Memory B cell (primary cell): ENCODE measurements at places on chromosomes 5 and 9.

DNA sequence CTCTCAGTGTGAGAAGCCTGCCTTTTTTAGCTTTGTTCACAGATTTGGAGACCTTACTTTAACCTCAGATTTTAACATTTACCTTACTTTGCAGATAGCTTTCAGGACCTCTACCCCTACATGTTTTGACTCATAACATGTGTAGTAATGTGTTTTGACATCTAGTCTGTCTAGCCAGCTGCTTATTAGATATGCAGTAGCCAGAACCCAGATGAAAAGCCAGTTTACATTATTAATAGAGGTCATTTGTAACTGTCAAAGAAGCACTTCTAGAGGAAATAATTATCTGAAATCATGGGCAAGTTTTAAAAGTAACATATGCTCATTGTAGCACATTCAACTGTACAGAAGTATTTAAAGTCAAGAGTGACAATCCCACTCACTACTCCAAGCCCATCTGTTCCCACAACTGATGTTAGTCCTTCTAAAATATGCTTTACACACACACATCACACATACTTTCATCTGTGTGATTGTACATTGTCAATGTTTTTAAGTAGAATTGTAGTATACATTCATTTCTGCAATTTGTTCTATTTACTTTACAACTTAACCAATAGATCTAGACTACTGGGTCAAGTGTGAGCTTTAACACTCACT is 71.8 kb upstream of the NIPAL4 start:
- peaks cover 54% of the 10 kb centered on the region for H3K36me3 ChIP-seq
- peak overlapping the region; percentile 88 for H3K27ac ChIP-seq
- peaks cover 5% of the 10 kb centered on the region for H3K4me1 ChIP-seq
- H3K27me3 ChIP-seq, result no peaks in the 10 kb centered on the region
- no peak overlapping the region for H3K4me3 ChIP-seq
- no peak for DNase-seq

DNA sequence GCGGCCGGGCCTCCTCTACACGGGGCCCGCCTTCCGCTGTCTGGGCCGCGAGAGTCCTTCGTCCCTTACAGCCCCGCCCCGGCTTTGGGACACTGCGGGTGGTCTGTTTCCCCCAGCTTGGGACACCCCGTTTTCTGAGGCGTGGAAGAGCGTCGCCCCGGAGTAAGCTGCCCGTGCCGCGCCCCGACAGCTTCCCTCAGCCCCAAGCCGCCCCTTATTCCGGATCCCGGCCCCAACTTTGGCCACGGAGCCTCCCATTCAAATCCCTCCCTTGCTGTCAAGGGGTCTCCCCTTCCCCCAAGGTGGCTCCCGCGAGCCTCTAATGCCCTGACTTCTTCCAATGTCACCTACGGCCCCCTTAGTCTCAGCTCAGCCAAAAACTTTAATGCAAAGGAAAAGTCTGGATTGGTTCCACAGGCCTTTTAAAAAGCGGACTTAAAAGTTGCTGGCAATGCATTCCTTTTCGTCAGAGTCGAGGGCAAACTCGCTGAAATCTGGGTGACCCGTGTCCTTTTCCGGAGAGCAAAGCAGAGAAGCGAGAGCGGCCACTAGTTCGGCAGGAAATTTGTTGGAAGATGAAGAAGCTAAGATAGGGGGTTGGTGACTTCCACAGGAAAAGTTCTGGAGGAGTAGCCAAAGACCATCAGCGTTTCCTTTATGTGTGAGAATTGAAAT is 19.8 kb downstream of the EXOSC2 start:
- no peak for DNase-seq
- H3K36me3 ChIP-seq, result no peaks in the 10 kb centered on the region
- H3K4me3 ChIP-seq, result peak overlapping the region; percentile 97
- H3K27ac ChIP-seq, result peak overlapping the region; percentile 92
- no peaks in the 10 kb centered on the region for H3K27me3 ChIP-seq

GRCh38 chr9:93154293-93154903 is 20.3 kb upstream of the NINJ1 start:
- no peaks in the 10 kb centered on the region for H3K27me3 ChIP-seq
- H3K36me3 ChIP-seq, result no peaks in the 10 kb centered on the region
- no peak for DNase-seq
- no peak overlapping the region for H3K4me3 ChIP-seq

GRCh38 chr9:32957358-32957757 is 44.1 kb downstream of the APTX start:
- no peak overlapping the region for H3K4me3 ChIP-seq
- DNase-seq, result no peak
- no peaks in the 10 kb centered on the region for H3K4me1 ChIP-seq
- no peaks in the 10 kb centered on the region for H3K27me3 ChIP-seq

DNA sequence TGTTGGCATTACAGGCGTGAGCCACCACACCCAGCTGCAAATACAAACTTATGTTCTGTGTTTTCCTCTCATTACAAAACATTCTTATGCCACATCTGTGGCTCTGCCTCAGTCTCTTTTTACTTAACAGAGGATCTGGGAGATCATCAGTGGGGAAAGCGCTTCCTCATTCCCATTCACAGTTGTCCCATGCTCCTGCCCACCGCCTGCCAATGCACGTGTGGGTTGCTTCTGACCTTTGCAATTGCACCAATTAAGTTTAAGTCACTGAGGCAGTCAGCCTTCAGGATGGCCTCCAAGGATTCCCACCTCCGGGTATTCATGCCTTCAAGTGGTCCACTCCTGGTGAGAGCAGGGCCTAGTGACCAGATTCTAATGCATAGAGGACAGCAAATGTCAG is 34.9 kb upstream of the EEIG1 start:
- DNase-seq, result no peak
- no peaks in the 10 kb centered on the region for H3K36me3 ChIP-seq
- no peak overlapping the region for H3K4me3 ChIP-seq
- H3K27ac ChIP-seq, result no peak overlapping the region
- H3K4me1 ChIP-seq, result peaks cover 13% of the 10 kb centered on the region

DNA sequence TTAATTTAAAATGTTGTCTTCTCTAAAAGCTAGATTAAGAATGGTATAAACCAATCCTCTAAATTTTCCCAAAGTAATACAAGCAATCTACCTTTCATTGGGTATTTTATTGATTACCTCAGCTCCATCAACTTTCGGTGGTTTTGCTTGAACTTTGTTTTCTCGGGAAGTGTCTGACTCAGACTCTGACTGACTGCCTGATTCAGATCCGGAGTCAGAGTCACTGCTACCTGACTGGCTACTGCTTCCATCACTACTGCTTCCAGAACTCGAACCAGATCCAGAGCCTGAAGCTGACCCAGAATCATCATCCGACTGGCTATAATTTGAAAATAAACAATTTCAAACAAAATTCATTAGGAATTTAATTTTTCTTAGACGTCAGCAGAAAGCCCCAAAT is 24.0 kb downstream of the CHD1 start:
- no peaks in the 10 kb centered on the region for H3K27me3 ChIP-seq
- peaks cover 20% of the 10 kb centered on the region for H3K4me1 ChIP-seq
- no peak overlapping the region for H3K4me3 ChIP-seq
- DNase-seq, result no peak
- no peak overlapping the region for H3K27ac ChIP-seq
